Stimulated activated CD4-positive, alpha-beta T cell treated with anti-CD3 and anti-CD28 coated beads, Interleukin-4, amount 100 ng/mL, for 1 hour (primary cell): ENCODE measurements at places on chromosomes 4 and X.

DNA sequence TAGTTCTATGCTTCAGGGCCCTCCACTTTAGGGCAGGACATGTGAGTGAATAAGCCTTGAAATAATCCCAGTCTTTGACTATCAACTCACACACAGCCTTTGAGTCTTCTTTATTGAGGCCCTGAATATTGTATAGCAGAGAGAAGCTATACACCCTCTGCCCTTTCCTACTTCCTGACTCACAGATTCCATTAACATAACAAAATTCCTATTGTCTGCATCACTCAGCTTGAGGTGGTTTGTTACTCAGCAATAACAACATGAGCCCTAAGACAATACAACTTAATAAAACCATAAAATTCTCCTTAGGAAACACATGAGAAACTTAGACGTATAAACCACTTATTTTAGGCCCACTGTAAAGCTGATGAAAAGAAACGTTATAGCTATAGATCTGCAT, 680.3 kb upstream of the DIAPH2 start:
- no peak for DNase-seq

GRCh38 chr4:120939693-120940092, 17.2 kb upstream of the PRDM5 start:
- DNase-seq: no peak

GRCh38 chrX:720825-721224, 90.2 kb downstream of the SHOX start:
- DNase-seq: no peak

DNA sequence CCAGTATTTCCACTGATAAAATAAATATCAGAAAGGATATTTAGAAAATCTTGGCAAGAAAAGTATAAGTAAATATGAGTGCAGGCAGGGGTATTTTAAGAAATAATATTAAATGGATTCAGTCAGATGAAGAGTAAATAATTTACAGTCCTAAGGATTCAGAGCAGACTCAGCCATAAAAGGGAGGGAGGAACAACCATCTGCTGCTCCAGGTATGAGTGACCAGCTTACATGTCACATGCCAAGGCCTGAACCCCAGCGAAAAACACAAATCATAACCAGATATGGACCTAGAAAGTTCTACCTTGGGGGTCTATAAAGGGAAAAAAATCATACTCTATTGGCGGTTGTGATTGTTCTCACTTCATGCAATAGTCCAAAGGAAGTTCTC, 166.8 kb downstream of the COL4A6 start:
- DNase-seq: no peak

DNA sequence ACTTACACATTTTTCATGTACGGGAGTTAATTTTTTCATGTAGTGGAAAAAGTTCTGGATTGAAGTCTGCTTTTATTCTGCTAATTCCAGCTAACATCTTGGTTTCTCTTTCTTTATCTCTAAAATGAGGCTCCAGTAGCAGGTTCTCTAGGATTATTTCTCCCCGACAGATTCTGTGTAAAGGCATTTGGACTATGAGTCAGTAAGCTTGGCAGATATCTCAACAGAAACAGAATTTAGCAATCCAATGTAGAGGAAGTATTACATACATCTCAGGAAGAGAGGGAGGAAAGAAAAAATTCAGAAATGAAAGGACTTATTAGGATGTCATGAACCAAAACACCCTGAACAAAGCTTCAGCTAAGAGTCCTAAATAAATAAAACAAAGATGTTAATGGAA, 1682.3 kb upstream of the TENM3 start:
- no peak for DNase-seq

GRCh38 chrX:38095971-38096529, 89.7 kb downstream of the SYTL5 start:
- DNase-seq: no peak

DNA sequence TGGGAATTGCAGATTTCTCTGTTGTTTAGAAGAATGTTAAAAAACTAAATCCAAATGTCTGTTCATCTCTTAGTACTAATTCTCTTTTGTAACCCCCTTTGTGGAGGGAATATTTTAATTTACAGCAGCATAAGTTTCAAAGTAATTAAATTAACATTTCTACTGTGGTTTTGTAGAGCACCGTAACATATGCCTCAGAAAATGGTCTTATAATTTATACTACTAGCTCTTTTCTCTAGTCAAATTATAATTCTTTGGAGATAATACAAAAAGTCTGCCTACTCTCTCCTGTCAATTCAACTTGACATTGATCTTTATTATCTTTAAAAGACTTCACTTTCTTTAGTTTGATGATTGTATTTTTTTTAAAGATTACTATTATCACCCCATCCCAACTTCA, 759.0 kb downstream of the ADGRL3 start:
- no peak for DNase-seq

GRCh38 chr4:151402145-151402865, 6.7 kb upstream of the FHIP1A start:
- DNase-seq: no peak

DNA sequence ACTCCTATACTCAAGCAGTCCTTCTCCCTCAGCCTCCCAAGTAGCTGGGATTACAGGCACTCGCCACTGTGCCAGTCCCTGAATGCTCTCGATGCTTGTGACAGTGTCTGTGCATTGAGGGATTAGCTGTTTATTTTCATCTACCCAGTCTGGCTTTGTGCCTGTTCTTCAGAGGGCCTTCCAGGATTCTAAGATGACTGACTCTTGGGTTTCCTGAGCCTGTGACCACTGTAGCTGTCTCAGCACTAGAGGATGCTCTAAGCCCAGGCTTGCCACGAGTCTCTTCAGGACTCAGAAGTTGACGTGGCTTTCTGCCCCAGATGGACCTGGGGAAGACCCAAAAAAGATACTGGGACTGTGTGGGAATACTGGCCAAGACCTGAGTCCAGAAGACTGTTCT, 201.4 kb downstream of the ARHGAP10 start:
- DNase-seq: no peak

GRCh38 chr4:10116569-10117358, at the start of gene WDR1:
WDR1 (minus strand) TSS chr4:10116799; CDS start chr4:10116666, 133 bp downstream.
- peak; percentile 92 for DNase-seq

GRCh38 chr4:47068986-47069385, 37.6 kb downstream of the GABRB1 start:
- no peak for DNase-seq

DNA sequence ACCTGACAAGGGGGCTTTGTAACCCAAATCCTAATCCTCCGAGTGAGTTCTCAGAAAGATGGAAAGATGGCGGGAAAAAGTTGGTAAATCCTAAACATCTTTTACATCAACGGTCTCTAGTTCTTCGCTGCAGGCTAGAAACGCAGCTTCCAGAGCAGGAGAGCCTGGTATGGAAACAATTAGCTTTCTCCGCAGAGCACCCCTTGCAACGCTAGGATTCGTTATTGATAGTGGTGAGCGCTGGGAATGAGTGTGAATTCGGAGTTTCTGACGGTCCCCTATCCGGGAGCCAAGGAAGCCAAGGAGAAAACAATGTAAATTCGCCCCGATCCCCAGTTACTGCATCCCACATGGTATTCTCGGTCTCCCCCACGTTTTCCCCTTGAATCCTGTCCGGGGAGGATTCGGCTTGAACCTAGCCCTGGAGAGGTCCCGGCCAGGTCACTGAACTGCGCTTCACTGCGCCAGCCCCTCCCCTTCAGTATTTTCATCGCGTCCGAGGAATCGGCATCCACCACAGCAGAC, 4.7 kb upstream of the NEUROG2 start:
- no peak for DNase-seq

GRCh38 chr4:131304686-131305085, 1844.4 kb upstream of the PCDH10 start:
- no peak for DNase-seq

- DNase-seq: no peak
Measured at GRCh38 chr4:62051332-62051731, 851.2 kb downstream of the ADGRL3 start.

GRCh38 chr4:152014280-152014679, 253.5 kb upstream of the GATB start:
- peak; percentile 59 for DNase-seq

DNA sequence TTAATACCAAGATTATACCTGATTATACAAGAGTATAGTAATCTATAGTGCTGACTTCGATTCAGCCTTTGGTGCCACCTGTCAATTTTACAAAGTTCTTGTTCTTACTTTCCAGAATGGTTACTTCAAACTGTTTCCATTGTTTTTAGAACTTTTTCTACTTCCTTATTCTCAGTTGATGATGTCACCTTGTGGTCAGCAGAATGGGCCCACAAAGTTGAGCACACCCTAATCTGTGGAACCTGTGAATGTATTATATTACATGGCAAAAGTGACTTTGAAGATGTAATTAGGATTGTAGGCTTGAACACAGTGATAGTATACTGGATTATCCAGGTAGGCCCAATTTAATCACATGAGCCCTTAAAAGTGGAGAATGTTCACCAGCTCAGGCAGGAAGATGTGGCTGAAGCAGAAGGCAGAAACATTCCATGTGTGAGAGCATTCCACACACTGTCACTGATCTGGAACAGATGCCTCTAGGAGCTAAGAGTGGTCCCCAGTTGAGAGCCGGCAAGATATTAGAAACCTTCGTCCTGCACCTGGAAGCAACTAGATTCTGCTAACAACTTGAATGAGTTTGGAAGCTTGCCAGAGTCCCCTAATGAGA, 6.3 kb upstream of the SGMS2 start:
- no peak for DNase-seq

GRCh38 chr4:6728320-6729029, 12.5 kb downstream of the BLOC1S4 start:
- no peak for DNase-seq
